ENCODE measurements at places on chromosomes 4 and X.

DNA sequence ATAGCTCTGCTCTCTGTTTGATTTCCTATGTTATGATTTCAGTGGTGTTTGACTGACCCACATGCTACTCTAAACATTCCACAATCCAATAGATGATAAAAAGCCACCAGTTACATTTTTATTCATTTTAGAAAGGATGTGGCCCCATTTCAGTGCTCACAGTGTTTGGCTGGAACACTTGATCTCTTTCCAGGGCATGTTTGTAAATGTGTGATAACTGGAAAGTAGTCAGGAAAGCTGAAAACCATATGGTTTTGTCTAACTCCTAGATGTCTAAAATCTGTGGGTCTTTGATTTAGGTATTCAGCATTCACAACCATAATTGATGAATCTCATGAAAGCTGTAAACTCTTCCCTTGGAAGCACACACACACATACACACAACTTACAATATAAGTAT is 904.9 kb upstream of the AGA start:
- DNase-seq = no peak

DNA sequence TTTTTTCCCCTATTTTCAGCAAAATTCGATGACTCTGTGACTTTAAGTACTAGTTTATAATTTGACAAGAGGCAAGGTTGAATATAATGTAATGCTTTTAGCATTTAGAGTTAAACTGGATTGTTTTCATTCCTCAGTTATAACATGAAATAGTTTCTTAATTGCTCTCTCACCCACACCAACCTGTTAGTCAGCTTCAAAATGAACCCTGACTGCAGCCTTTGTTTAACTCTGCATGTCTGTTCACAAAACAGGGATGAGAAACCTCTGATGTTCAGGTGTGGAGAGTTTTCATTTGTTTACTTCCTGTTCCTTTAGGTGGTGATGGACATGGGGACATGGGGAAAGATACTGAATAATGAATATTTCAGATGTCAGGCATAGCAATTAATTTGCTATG is 49.9 kb upstream of the MND1 start:
- DNase-seq = peak; percentile 14

GRCh38 chr4:168021666-168022065 is 70.7 kb upstream of the ANXA10 start:
- no peak for DNase-seq

GRCh38 chrX:70554523-70554922 is 109.9 kb downstream of the DLG3 start:
- no peak for DNase-seq

DNA sequence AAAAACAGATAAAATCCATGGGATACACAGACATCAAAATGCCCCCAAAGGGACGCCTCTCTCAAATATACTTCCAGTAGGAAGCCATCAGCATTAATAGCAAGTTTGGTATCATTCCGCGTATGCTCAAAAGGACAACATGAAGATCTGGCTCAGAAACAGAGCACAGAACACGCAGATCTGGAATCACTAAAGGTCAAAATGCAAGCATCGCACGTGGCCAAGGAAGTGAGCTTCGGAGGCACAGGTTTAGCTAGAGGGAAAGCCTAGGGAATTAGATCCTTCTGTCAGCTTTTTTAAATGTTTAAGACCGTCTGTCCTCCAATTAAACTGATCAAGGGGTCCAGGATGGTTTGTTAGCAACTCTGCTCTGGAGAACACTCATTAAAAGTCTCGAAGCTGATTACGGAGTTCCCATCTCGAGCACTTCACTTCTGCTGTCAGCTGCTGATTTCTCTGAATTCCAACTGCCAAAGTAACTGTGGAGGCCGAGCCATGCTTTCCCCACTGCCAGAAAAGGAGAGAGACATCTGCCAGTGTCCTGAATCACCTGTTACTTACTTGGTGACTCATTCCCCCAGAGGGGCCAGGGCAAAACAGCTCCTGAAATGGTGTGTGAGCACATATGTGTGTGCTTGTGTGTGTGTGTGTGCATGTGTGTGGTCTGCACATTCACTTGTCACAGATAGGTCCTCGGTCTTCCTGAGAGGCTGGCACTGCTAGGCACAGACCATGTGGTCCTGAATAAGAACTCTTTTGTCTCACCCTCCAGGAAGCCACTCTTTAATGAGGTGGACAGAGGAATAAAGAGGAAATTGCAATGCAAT is 177.7 kb upstream of the PPARGC1A start:
- peak; percentile 23 for DNase-seq

- peak; percentile 30 for DNase-seq
Observed at GRCh38 chr4:24003926-24004325, 114.1 kb upstream of the PPARGC1A start.

DNA sequence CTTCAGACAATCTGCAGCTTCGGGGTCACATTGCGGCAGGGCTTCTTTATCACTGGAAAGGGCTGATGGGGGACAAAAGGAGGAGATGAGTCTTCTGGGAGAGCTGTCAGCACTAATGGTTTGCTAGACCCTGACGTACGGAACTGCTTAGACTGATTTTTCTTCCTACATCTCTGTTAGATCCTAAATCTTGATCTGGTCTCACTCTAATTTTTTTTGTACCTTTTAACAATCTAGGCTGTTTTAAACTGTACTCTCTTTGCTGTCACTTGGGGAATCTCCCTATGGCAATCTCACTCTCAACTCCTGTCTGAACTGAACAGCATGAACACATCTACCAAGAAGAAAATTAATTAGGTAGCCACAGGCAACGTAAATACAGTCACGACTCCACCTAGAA is 120.1 kb downstream of the SNCA start:
- DNase-seq = no peak

GRCh38 chrX:39954851-39955250 is 142.9 kb downstream of the BCOR start:
- no peak for DNase-seq

DNA sequence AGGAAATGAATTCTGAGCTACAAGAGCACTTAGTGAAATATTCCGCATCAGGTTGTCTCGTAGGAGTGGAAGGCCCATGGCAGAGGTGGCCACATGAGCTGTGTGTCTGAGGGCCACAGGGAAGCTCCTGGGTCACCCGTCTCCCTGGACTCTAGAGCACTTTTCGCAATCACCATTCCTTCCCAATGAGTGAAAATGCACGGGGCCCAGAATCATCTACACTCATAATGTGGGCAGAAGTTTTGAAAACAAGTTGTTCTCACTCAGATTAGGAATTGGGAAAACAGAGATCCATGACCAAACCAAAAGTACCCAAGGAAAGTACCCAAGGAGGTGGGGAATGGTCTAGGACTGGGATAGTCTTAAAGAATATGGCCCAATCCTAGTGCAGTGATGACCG is 94.4 kb downstream of the SCD5 start:
- DNase-seq = no peak

DNA sequence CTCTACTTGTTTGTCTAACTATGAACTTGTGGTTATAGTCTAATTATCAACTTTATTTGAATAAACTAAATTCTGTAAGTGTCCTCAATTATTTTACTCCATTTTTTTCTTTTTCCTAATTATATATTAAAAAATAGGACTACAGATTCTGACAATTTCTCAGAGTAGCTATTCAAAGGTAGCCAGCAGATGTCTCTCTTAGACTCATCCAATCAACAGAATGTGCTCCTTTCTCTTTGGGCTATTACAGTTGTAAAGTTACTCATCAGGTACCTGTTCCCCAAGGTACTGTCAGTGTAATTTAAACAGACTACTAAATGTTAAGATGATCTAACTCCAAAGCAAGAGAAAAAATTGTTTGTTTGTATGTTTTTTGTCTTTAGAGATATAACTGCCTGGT is 248.6 kb downstream of the PCDH18 start:
- DNase-seq = peak; percentile 17

- DNase-seq = no peak
Observed at GRCh38 chrX:78957049-78957767, 12.0 kb downstream of the P2RY10 start.

DNA sequence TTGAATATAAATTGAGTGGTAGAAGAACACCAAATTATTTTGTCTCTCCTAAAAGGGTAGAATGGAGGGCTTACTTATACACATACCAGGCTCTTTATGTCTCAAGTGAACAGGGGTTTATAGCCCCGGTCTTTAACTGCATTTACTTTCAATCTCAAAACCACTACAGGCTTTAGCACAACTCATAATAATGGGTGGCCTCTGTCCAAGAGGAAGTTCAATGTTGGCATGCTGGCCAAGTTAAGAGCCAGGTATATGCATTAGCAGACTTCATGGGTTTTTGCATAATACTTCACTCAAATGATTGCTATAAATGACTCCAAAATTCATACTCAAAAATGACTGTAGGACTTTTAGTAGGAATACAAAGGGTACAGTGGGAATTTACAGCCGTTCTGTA is 118.5 kb upstream of the OTUD4 start:
- DNase-seq = no peak

DNA sequence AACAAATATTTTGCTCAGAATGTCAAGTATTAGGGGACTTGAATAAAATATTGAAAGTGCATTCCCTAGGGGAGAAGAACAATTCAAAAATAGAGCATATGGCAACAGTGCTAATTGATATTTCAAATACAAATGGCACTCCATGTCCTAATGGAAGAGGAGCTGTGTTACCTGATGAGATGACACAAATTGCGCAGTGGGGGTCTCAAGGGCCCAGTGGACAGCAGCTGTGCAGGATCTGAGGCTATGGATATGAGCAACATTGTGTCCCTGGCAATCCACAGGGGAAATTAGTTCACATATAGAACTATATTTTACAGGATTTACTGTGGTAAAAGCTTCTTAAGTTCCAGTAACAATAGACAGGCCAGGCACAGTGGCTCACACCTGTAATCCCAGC is 17.4 kb upstream of the USP46 start:
- no peak for DNase-seq

DNA sequence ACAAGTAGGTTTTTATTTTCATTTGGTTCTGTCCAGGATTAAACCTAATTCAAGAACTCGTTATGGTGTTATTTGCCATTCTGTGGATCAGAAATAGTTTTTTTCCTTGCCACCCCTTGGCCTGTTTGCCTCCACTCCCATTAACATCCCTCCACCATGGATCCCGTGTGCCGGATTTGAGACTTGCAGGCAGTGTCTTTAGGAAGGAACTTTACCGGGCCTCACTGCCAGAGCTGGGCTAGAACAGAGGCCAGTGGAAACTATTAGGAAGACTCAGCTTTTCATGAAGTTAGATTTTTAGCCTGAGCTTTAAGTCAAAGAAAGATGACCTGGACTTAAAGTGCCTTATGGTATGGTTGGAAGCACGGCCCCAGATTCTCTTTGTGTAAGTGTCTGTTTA is 2.4 kb downstream of the KLHL2 start:
- no peak for DNase-seq

DNA sequence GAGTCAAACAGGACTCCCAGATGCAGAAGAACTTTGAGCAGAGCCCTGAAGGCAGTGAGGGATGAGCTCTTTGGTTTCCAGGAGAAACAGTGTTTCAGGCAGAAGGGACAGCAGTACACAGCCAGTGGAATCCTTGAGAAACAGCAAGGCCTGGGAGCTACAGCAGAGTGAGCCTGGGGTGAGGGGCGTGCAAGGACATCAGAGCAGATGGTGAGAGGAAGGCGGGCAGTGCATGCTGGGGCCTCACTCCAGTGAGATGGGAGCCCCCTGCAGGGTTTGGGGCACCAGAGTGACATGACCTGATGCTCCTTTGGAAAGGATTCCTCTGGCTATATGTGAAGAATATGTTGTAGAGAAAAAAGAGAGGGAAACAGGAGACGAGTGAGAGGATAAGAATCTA is 98.1 kb upstream of the EGFL6 start:
- DNase-seq = no peak

DNA sequence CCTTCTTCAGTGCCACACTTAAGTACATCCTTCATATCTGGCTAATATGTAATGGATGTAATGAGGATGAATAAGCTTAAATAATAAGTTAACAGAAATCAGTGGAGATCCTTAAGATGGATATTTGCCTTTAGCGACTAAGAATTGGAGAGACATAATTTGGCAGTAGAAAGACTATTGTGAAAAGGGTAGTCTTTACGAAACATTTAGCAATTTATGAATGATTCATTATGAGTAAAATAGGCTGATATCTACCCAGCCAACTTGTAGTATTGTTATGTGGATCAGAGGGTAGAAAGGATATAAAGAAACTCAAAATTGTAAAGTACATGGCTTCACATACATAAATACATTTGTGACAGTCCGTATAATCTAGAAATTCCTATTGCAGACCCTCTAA is 2371.8 kb downstream of the PCDH7 start:
- no peak for DNase-seq

DNA sequence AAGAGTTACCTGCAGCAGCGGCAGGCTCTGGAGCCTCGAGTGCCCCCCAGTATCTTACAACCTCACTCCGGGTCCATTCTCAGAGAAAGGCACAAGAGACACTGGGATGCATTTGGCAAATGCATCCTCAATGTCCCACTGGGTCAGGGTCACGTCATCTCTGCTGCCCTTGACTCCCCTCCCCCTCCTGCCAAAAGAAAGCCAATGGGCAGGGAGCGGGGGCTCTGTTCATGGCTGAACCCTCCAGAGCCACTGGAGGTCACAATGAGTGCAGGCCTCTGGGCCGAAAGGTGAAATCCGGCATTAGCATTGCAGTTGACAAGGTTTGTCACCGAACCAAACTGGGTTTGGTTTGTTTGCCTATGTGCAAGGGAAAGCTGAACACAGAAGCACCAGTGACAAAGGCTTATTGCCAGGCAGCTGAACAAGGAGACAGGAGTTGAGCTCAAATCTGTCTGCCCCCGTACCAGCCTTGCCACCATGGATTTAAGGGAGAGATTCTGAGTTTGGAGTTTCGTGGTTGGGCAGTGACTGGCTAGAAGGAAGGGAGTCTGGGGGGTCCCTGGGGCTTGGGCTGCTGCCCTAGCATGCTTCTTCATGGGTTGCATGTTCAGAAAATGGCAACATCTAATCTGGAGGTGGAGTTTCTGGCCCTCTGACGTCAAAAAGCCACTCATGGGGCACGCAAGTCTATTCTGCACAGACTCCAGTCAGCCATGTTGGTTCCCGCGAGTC is 64.3 kb downstream of the HTRA3 start:
- DNase-seq = no peak

- no peak for DNase-seq
Observed at GRCh38 chrX:56057325-56057724, 174.8 kb upstream of the KLF8 start.

GRCh38 chr4:128177498-128177897 is 110.1 kb downstream of the PGRMC2 start:
- DNase-seq = no peak

- DNase-seq = no peak
Observed at GRCh38 chr4:5118091-5118786, 67.0 kb downstream of the STK32B start.

DNA sequence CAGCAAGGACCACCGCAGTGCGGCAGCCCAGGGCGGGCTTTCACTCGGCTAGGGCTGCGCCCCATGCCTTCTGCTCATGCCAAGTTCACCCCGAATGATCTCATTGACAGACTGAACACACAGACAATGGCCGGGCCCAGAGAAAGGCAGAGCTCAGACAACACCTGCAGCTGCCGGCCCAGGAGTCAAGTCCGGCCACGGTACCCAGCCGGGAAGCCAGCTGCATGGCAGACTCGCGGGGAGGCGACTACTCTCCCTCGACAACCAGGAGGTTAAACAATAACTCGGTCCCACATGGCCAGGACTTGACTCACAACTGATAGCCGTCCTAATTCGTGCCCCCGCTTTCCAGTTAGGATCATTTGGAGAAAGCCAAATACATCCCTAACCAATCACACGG is 50.4 kb downstream of the ABLIM2 start:
- DNase-seq = no peak

Data from AG08395 (cell line).